Lung (tissue), 17 donors: ENCODE measurements at places on chromosomes 16 and 17. TPM values are rescaled to one million over a fixed set of nuclear protein-coding genes. Genes with fewer than 3 reads are reported as not detected.

GRCh38 chr16:75053791-75054555, 55.1 kb downstream of the ZNRF1 start:
- no peak for DNase-seq

DNA sequence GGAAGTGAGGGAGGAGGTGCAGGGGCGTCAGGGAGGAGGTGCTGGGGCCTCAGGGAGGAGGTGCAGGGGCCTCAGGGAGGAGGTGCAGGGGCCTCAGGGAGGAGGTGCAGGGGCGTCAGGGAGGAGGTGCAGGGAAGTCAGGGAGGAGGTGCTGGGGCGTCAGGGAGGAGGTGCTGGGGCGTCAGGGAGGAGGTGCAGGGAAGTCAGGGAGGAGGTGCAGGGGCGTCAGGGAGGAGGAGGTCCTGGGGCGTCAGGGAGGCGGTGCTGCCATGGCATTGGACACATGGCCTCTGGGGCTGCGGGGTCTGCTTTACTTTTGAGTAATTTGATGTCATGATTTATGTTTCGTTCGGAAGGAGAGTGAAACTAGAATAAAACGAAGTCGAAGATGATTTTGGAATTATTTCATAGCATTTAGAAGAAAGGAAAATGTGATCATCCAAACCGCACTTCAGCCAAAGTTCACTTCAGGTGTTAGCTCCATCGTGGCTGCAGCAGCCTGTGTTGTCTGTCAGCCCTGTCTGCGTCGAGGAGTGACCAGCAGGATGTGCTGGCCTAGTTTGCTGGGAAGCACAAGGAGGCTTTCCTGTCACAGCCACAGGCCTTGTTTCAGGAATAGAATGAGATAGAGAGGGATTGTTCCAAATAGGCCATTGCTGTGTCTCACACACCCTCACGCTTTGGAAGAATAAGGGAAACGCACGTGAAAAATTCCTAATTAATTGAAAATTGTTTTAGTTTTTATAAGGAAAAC, 42.8 kb downstream of the RAB11FIP3 start:
- DNase-seq, result no peak

DNA sequence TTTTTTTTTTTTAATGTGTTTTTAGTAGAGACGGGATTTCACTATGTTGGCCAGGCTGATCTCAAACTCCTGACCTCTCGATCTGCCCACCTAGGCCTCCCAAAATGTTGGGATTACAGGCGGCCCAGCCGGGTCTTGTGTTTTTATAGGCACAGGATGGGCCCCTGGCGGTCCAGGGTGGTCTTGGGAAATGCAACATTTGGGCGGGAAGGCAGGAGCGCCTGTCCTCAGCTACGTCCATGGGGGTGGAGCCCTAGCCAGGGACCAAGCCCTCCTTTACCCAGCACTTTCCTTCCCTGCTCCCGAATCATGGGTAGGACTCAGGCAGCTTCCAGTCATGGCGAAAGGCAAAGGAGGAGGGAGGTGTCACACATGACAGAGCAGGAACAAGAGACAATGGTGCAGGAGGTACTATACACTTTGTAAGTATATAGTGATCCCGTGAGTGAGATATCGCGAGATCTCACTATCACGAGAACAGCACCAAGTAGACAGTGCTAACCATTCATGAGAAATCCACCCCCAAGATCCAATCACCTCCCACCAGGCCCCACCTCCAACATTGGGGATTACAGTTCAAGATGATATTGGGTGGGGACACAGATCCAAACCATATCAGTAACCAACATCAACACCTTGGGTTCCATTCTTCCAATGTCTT, 226.7 kb upstream of the WSCD1 start:
- DNase-seq, result no peak

DNA sequence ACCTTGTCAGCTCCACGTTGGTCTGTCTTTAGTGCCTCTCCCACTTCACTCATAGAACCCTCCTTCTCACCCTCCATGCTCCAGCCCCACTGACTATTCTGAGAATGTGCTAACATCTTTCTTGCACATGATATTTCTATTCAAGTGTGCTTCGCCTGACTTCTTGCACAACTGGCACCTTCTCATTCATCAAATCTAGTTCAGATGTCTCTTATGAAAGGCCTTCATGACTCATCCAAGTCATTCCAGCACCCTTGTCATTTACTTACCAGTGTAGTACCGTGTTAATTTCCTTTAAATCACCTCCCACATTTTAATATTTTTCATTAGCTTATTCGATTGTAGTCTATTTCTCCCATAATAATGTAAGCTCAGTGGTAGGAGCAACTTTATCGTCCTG, 197.8 kb upstream of the PIRT start:
- DNase-seq, result no peak

GRCh38 chr16:17342031-17342430, 128.7 kb downstream of the XYLT1 start:
- no peak for DNase-seq

DNA sequence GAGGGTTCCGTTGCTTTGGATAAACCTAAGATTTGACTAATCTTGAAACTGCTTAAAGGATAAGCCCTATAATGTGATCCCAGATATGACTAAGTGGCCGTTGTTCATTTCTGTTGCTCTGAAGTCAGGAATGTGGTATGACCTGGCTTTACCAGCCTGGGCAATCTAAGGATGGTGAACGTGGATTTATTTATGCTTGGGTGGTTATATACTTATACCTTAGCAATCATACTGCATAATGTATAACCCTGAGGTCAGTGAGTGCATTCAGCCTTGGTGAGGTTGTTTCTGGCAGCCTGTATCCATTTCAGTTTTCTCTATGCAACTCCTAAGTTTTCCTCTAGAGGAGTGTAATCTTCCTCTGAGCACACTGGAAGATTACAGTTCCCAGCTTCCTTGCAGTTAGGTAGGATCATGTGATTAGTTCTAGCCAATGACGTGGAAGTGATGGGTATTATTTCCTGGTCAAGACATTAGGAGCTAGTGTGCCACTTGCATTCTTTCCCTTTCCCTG, 41.9 kb downstream of the FTO start:
- DNase-seq, result no peak

DNA sequence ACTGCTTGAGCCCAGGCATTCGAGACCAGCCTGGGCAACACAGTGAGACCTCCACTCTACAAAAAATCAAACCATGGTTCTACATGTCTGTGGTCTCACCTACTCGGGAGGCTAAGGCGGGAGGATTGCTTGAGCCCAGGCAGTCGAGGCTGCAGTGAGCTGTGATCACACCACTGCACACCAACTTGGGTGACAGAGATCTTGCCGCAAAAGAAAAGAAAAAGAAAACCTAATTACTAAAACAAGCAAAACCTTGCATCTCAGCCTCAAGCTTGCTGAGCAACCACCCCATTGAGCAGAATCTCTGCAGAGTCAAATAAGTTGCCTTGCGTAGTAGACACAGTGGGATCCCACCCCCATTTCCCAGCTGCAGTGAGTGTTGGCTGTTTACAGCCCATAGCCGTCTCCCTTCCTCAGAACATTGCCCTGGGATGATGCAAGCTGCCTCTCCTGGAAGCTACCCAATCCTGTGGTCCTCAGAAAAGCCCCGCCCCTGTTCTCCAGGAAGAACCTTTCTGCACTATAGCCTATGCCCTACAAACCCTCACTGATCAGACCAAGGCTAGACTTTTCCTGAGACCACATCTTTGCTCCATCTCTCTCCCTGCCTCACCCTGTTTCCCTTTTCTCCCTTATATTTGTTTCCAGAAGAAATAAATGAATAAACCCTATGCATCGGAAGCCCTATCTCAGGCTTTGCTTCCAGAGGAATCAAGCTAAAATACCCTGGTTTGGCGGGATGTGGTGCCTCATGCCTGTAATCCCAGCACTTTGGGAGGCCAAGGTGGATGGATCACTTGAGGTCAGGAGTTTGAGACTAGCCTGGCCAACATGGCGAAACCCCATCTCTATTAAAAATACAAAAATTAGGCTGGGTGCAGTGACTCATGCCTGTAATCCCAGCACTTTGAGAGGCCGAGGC, 16.7 kb upstream of the ERN2 start:
- peak; percentile 44 for DNase-seq

GRCh38 chr17:63434951-63435571, 11.0 kb downstream of the CYB561 start:
- DNase-seq, result no peak

GRCh38 chr17:78256707-78257591, 25.5 kb downstream of the TMEM235 start:
- DNase-seq, result no peak

GRCh38 chr16:83842756-83843507, 35.2 kb downstream of the HSBP1 start:
- no peak for DNase-seq

DNA sequence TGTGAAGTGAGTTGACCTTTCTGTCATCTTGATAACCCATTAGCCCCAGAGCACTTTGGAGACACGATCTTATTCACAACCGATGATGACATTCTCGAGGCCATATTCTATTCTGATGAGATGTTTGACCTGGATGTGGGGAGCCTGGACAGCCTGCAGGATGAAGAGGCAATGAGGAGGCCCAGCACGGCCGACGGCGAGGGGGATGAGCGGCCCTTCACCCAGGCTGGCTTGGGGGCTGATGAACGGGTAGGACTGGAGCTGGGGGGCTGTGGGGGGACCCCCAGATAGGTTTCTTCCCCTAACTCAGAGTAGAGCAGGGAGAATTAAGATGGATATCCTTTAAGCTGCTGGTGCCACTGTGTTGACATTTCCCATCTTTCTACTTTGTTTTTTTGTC, 201.7 kb downstream of the KATNIP start:
- no peak for DNase-seq

DNA sequence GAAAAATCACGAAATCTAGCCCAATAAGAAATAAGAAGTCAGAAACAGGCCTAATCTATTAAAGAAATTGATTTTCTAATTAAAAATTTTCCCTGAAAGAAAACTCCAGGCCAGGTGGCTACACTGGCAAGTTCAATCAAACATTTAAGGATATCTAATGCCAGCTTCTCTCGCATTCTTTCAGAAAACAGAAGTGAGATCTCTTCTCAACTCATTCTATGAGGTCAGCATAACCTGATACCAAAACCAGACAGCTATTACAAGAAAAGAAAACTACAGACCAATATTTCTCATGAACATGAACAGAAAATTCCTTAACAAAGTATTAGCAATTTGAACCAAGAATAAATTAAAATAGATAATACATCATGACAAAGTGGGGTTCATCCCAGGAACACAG, 52.4 kb downstream of the AXIN2 start:
- no peak for DNase-seq

- no peak for DNase-seq
These were observed 25.2 kb downstream of the TK2 start for GRCh38 chr16:66524601-66525164.

- DNase-seq, result no peak
These were observed 35.5 kb upstream of the PSMD7 start for GRCh38 chr16:74261068-74261467.

The GSG1L gene
- polyA plus RNA-seq, result 0.27 TPM

The MILR1 gene
- polyA plus RNA-seq, result 10.0 TPM

The CRISPLD2 gene
- 53.7 TPM for polyA plus RNA-seq

The NHERF2 gene
- 297 TPM for polyA plus RNA-seq
